Mucosa of descending colon (tissue), 3 donors: ENCODE measurements at places on chromosomes 12 and 14.

- no peak for DNase-seq
Observed at GRCh38 chr14:58060077-58060476, 91.9 kb downstream of the ARMH4 start.

GRCh38 chr14:65753061-65753460 is 340.5 kb downstream of the FUT8 start:
- DNase-seq: no peak

DNA sequence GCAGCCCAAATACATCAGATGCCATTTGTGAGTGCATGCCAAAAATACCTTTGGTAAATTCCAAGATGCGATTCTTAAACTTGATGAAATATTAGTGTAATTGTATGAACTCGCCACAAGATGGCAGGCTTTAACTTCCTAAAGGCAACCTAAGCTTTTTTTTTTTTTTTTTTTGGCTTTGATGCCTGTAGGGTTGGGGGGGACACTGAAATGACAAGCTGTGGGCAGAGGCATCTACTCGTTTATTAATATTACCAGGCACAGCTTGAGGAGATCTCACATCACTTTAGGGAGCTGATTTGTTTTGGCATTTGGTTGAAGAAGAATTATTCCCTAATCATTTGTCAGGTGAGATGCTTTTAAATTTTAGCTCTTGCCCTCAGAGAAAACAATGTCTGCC is 126.7 kb upstream of the CCDC196 start:
- no peak for DNase-seq

DNA sequence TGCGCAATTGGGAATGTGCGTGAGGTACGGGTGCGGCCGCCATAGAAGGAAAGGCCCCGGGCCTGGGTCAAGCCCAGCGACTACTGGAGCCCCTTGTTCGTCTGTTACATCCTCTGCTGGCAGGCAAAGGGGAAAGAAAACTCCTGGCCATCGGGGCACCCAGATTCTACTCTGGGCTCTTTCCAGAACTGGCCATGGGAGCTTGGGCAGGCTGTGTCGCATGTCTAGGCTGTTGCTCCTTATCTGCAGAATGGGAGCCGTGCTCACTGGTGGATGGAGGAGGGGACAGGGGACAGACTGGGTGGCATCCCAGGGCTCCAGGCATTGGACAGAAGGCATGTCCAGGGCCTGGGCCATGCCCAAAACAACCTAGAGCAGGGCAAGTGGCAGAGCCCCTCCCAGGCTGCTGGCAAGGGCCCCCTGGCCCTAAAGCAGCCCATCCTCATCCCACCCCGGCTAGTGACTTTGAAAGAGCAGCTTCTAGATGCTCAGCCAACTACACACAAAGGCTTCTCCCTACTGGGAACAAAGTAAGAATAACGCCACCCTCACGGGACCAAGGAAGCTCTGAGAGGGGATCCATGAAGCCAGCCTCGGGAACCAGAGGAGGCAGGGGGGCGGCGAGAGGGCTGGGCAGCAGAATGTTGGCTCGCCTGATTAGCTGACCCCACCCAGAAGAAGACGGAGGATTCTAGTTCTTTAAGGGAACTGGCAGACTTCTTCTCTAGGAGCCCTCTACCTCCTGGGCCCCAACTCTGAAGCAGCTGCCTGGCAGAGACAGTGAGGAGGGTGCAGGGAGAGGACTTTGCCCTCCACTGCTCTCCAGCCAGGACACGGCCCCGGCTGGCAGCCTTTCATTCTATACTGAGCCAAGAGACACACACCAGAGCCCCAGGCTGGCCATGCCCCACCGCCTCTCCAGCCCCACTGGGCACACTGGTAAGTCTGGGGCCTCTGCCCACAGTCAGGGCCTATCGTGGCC is 96.8 kb downstream of the SINHCAF start:
- DNase-seq: peak; percentile 78

- no peak for DNase-seq
Observed at GRCh38 chr14:99545586-99545985, 58.4 kb downstream of the CCDC85C start.

DNA sequence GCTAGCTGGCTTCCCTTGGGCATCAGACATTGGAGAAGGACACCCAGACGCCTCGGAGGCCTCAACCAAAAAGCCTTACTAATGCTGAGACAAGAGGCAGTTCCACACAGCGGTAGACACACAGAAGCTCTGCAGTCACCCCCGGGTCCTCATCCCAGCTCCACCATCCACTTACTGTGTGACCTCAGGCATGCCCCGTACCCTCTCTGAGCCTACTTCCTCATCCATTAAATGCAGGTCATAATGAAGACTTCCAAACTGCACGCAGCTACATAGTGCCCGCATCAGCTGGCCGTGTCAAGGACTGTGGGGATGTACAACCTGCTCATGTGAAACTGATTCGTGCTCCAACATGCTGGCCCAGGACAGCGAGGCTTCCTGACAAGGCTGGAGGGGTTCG is 72.3 kb downstream of the KDM2B start:
- DNase-seq: no peak

GRCh38 chr12:124898923-124899294 is 15.5 kb downstream of the UBC start:
- no peak for DNase-seq

- no peak for DNase-seq
Observed at GRCh38 chr12:121334513-121335343, 17.5 kb downstream of the ANAPC5 start.

GRCh38 chr14:25111061-25111601 is 61.2 kb upstream of the STXBP6 start:
- no peak for DNase-seq

DNA sequence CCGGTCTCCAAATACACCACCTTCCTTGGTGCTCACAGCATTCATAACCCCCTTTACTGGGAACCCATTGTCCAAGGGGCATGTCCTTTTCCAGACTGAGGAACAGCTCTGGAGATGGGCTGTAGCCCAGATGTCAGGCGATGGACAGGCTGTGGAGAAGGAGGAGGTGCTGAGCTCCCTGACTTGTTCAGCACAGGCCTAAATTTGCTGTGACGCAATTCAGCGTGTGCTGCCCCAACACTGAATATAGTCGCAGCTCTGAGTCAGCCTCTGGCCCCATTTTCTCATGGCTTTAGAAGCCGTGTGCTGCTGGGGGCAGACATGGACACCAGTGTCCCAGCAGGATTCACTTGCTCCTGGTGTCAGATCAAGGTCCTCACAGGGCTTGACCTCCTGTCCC is 269.1 kb downstream of the EMP1 start:
- no peak for DNase-seq

GRCh38 chr14:43481864-43482263 is 1025.2 kb downstream of the FSCB start:
- DNase-seq: no peak

DNA sequence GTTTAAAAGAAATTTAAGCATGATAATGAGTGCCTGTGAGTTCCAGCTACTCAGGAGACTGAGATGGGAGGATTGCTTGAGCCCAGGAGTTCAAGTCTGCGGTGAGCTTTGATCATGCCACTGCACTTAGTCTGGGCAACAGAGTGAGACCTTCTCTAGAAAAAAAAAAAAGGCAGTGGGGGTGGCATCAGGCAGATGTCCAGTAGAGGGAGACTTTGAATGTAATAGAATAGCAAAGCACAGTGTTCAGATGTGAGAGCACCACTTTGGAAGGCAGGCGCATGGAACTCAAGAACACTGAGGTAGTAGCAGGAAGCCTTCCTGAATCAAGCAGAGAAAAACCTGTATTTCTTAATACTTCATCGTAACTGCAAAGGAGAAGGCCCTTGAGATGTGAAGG is 394.5 kb upstream of the GARIN6 start:
- no peak for DNase-seq

DNA sequence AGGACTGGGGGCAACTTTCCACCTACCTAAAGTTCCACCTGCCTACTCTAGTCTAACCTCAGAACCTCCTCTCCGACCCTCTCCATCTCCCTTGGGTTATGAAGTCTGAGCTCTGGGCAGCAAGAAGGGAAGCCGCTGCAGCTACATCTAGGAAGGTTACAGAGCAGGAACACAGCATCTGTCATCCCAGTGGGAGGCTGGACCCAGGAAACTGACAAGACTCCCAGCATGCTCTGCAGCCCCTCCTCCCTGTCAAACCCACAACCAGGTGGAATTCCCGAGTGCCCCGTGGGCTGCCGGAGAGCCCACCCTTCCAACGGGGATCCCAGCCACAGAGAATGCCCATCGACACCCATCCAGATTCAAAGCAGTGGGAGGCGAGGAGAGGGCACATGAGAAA is 2.1 kb downstream of the TESC start:
- no peak for DNase-seq

GRCh38 chr12:124804011-124804621 is 59.5 kb downstream of the SCARB1 start:
- DNase-seq: no peak

DNA sequence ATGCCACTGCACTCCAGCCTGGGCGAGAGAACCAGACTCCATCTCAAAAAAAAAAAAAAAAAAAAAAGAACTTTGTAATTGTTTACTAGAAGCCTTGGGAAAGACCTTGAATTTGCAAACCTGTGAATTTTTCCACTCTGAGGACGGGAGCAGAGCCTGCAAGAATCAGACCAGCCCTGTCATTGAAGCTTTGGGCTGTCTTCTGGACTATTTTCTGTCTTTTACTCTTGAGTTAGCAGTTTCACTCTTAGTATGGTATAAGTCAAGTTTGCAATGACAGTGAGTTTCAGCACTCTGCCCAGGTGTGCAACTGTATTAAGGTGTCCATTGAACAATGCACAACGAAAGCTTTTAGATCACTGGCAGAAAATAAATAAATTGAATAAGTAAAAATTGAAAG is 81.4 kb upstream of the KRAS start:
- DNase-seq: no peak

GRCh38 chr12:48121522-48121921 is 2.4 kb downstream of the PFKM start:
- no peak for DNase-seq

DNA sequence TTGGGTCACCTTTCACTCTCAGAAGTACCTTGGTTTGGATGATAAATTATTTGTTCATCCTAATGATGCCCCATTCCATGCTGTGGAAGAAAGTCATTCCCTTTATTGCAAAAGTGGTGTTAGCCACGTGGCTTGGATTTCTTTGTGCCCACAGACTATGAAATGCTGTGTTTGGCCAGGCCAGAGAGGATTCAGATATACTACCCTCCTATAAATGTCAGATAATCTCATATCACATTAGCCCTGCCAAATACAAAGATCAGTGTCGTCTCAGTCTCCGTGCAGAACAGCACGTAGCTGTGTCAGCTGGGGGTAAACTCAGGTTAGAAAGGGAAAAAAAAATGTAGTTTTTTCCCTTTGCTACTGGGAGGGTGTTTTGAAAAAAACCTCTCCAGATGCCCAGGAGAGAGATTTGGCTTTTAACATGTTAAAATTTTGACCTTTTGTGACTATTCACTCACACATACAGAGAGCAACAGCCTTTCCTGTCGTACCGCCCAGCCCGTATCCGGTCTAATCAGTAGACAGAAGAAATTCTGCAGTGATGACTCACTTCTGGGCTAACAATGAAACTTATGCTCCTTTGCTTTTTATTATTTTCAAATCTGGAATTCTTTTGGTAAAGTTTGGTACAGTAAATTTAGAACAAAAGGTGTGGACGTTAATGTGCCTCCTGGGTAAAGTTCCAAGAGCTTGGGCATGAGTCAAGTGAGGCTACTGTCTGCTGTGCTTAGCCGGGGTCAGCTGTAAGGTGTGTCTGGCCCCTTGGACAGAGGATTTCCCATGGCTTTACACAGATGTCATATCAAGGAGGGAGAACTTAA is 8.5 kb upstream of the PTPRB start:
- DNase-seq: peak; percentile 45

DNA sequence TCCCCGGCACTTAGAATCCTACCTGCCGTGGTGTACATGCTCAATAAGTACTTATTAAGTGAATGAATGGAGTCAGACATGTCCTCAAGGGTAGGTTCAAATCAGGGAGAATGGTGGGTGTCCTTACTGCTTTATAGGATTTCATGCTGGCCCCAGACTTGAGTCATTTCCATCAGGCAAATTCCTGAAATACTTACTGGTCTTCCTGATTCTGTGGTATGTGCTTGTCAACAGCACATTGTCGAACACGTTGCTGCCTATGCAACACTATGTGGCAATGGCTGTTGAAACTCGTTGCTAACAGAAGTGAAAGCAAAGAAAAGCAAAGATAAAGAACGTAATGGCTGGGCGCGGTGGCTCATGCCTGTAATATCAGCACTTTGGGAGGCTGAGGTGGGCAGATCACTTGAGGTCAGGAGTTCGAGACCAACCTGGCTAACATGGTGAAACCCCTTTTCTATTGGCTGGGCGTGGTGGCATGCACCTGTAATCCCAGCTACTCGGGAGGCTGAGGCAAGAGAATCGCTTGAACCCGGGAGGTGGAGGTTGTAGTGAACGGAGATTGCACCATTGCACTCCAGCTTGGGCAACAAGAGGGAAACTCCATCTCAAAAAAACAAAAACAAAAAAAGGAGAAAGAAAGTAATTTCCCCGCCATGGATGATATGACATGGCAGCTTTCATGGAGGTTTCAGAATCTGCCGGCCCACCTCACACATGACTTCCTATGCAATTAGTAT is 214.9 kb downstream of the ZFP36L1 start:
- no peak for DNase-seq

- no peak for DNase-seq
Observed at GRCh38 chr12:105740369-105740768, 398.4 kb downstream of the NUAK1 start.

DNA sequence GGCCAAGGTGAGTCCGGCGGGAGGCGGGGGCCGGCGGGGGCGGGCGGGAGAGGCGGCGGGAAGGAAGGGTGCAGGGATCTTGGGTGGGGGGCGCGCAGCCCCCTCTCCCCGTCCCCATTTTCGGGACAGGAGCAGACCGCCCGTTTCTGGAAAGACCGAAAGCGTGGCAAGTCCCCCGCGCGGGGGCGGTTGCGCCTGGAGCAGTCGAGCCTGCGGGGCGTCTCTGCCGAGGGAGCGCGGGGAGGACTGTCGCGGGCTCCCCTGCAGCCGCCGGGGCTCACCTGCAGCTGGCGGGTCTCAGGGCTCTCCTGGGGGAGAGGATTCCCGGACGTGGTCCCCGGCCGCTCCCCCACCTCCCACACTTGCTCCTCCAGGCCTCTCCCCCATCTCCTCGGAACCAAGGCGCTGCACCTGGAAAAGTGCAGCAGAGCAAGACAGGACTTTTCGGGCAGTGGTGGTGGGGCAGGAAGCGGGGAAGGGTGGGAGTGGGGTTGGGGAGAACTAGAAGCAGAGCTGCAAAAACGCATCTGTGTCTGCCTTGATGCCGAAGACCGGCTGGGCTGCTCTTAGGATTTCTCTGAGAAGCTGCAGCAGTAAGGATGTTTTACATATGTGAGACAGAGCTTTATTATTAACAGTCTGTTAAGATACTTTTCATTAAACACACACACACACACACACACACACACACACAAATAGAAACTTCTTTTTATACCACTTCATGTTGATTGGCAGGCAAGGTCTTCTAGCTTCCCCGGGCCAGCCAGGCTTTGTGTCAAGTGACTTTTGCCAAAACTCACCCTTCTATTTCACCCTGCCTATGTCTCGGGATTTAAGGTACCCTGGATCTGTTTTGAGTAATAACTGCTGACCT is 677 bp downstream of the C12orf75 start:
- peak; percentile 51 for DNase-seq
